ENCODE measurements at places on chromosomes 6 and 20. TPM values are rescaled to one million over a fixed set of nuclear protein-coding genes. Genes with fewer than 3 reads are reported as not detected.

The TOX2 gene
- total RNA-seq, result 0.21 TPM

The MROH8 gene
- total RNA-seq, result 1.8 TPM

The CTAGE9 gene
- total RNA-seq, result not detected

The OOEP gene
- not detected for total RNA-seq

The STMND1 gene
- not detected for total RNA-seq
